ENCODE measurements at places on chromosomes 4 and X. TPM values are rescaled to one million over a fixed set of nuclear protein-coding genes. Genes with fewer than 3 reads are reported as not detected.

RHOXF1 gene
- total RNA-seq, result not detected

ZAR1 gene
- not detected for total RNA-seq

MEPE gene
- total RNA-seq, result not detected

GAGE12F gene
- not detected for total RNA-seq

PDE5A gene
- 0.34 TPM for total RNA-seq
